Activated CD4-positive, alpha-beta T cell treated with anti-CD3 and anti-CD28 coated beads, Interleukin-2, amount 50 U/mL, for 1 hour (primary cell): ENCODE measurements at places on chromosomes 2 and 18.

DNA sequence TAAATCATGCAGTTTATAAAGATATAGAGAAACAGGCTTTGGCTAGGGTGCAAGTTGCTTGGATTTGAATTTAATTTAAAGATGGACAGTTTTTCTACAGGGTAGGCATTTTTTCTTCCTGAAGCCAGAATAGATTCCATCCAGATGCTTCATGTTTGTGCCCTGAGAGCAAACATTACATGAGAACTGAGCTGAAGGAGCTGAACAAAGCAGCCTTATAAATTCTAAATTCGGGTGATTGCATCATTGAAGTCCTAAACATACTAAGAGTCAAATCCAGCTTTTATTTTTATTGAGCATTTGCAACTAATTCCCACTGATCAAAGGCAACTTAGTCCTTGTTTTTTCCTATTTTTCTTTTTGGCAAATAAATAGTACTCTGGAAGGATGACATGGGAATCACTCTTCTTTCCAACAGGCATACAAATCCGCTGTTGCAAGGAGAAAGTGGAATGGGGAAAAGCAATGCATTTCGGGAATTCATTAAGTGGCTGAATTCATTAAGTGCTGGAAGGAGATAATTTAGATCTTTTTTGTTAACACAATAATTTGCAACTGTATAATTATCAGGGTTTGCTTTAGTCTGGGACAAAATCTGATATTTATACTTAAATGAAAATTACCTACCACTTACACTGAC lies 828.0 kb downstream of the SLC4A3 start:
- DNase-seq, result no peak

DNA sequence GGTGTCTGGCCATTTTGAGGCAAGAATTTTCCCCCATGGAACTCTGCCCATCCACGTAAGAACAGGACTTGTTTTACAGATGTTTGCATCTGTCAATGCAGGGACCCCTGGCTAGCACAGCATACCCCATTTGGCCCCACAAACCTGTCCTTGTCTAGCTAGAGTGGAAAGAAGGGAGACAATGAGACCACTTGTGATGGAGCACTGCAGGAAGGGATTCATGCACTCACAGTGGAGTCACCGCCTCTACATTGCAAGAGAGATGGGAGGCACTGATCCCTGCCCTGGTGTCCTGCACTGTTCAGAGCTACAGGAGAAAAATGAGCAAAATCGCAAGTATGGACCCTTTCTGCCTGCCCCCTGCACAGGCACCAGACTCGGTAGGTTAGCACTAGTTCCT lies 32.5 kb downstream of the NPAS2 start:
- no peak for DNase-seq

- DNase-seq, result no peak
Observed at GRCh38 chr2:237149425-237149824, 63.7 kb downstream of the COPS8 start.

DNA sequence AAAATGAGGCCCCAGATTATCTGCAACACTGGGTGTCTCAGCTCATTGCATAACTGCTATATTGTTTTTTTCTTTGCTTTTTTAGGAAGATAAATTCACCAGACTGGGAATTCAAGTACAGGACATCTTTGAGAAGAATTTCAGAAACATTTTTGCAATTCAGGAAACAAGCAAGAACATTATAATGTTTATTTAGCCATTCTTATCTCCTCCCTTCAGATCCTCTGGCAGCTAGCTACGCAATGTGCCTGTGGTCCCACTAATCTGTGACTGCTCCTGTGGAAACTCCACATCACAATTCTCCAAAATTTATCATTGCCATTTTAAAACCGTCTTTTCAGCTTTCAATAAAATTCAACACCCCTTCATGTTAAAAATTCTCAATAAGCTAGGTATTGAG lies 126.8 kb downstream of the SP100 start:
- DNase-seq, result no peak

GRCh38 chr18:23675236-23675635 lies 12.5 kb upstream of the ANKRD29 start:
- no peak for DNase-seq

GRCh38 chr2:229652796-229653195 lies 61.6 kb downstream of the DNER start:
- no peak for DNase-seq

GRCh38 chr2:200223205-200223784 lies 83.2 kb upstream of the SPATS2L start:
- DNase-seq, result no peak

GRCh38 chr18:7568426-7568825 lies 1.3 kb downstream of the PTPRM start:
- DNase-seq, result no peak

DNA sequence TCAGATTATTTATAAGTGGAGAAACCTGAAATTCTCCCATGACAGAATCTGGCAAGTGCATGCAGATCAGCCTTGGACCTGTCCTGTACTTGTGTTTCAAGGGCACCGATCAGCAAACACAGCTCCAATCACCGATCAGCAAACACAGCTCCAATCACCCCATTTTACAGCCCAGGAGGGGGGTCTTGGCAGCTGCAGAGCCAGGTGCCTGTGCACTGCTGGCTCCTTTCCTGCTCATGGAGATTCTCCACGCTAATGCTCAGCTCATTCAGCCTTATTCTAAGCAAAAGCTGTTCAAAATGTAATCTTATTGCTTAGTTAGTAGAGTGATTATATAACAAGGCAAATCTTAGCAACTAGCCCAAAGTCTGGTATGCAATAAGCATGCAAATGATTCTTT lies 623.1 kb upstream of the HS6ST1 start:
- no peak for DNase-seq

- DNase-seq, result no peak
Observed at GRCh38 chr2:139685090-139685983, 905.1 kb upstream of the NXPH2 start.

DNA sequence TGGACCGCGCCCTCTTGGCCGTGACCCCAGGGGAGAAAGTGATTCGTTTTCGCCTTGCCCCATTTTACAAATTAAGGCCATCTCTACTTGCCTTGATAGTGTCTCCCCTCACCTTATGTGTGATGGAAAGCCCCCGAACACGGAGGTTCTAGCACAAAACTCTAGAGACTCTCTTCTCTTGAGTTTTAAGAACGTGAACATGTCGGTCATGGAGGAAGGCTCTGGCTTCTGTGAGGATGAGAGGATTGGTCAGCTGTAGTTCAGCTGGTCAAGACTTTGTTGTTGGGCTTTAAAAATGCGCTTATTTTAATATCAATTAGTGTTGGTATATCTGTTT lies 828 bp downstream of the DYNC1I2 start:
- no peak for DNase-seq

DNA sequence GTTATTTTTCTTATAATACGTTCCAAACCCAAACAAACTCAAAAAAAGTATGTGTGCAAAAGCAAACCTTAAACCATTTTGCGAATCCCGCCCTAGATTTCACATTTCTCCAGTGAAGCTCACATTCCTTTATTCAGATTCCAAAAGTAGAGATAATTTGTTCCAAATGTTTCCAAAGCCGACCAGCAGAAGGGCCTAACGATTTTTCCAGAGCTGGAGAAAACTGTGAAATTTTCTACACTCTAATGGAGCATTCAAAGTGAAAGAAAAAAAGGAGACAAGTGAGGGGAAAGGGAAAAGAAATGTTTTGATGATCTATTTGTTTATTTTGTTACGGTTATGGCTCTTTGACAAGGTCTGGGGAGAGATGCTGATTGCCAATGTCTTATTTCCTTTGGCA lies 286.5 kb upstream of the SLC14A2 start:
- no peak for DNase-seq

- DNase-seq, result no peak
Observed at GRCh38 chr2:23654756-23655155, 269.8 kb downstream of the KLHL29 start.

DNA sequence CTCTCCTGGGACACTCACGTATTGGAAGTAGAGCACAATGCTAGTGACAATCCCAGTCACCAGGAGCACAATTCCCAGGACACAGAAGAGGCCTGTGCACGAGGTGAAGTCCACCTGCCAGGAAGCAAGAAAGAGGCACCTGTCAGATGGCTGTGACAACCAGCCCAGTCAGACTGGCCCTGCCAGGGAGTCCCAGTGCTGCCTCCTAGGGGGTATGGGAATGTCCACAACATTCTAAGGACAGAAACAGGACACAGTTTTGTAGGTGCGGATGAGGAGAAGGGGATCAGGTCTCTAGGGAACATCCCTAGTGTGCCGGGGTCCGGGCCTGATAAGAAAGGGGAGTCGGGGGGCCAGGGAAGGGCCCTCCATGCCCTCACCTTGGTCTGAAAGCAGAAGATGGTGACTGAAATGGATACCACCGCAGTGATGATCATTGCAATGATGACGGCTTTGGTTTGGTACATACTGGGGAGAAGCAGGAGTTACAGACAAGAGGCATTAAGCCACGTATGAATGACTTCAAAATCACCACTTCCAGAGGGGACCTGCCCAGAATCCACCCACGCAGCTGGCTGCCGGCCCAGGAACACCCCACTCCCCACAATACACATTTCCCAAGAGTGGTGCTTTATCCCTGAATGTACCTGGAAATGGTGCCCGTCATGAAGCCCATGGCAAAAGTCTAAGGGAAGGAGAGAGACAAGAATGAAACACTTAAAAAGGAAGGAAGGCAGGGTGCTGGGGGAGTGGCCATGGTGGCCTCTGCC lies 6.9 kb downstream of the PNKD start:
- no peak for DNase-seq

GRCh38 chr2:147939313-147939712 lies 81.2 kb downstream of the ORC4 start:
- no peak for DNase-seq

- no peak for DNase-seq
Observed at GRCh38 chr2:238790126-238790832, 57.6 kb upstream of the TWIST2 start.

- DNase-seq, result no peak
Observed at GRCh38 chr18:23986600-23987359, 27.8 kb upstream of the TTC39C start.

GRCh38 chr2:191929288-191929687 lies 82.4 kb upstream of the CAVIN2 start:
- no peak for DNase-seq

DNA sequence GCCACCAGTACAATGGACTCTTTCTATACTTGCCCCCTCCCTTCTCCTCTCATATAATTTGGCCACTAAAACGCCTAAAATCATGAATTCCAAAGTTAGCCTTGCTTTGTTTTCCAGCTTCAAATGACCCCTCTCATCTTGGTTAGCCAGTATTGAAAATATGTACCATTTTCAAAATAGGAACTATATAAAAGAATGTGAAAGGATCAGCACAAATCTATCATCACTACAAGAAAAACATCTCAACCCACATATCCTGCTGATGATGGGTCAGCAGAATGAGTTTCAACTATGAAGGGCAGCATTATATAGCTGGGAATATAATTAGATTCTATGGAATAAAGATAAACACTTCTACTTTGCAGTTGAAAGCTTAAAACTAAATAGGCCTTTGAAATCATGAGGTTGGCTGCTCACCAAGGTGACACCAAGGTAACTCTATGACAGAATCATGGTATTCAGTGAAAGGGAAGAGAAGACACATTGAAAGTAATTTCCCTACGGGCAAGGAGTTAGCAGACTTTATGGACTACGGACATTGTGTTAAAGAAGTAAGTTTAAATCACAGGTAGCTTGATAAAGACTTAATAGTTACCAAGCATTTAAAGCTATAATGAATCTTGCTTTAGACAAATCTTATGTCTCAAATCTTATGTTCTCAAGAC lies 873.0 kb downstream of the CPS1 start:
- no peak for DNase-seq

DNA sequence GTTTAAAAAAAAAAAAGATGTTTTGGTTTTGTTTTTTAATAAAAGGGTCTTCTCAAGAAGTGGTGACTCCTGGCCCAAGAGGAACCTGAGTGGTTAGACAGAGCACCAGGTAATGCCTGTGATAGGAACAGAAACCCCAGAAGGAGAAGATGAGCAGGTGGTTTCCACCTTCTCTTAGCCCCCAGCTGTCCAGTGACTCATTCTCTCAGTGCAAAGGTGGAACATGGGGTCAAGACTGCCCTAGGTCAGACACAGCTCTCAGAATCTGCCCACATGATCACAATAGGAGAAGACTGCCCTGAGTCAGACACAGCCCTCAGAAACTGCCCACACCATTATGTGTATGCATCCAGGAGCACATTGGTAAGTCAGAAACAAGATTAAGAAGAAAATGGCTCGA lies 61.8 kb downstream of the TBC1D8 start:
- DNase-seq, result no peak

- DNase-seq, result no peak
Observed at GRCh38 chr2:61014763-61015162, 2.8 kb upstream of the PEX13 start.

DNA sequence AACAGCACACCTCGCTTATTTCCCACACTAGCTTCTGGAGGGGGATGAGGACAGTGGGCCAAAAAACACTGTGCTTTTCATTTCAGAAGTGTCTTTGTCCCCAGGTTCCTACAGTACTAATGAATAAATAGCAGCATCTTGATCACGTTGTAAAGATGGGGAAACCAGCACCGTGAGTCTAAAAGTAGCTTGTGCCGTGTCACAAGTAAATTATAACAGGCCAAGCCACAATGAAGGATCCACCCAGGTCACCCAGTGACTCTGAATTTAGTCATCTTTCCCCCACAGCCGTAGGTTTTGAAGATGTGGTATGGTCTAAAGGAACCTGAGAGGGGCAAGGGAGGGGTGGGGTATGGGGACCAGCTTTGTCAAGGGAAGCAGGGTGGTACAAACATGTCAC lies 8.8 kb downstream of the FZD7 start:
- DNase-seq, result no peak

GRCh38 chr2:183490914-183491313 lies 366.7 kb downstream of the NUP35 start:
- DNase-seq, result no peak

GRCh38 chr18:59707306-59707705 lies 10.1 kb upstream of the CCBE1 start:
- DNase-seq, result no peak

- no peak for DNase-seq
Observed at GRCh38 chr2:185318271-185318724, 420.3 kb upstream of the FSIP2 start.

DNA sequence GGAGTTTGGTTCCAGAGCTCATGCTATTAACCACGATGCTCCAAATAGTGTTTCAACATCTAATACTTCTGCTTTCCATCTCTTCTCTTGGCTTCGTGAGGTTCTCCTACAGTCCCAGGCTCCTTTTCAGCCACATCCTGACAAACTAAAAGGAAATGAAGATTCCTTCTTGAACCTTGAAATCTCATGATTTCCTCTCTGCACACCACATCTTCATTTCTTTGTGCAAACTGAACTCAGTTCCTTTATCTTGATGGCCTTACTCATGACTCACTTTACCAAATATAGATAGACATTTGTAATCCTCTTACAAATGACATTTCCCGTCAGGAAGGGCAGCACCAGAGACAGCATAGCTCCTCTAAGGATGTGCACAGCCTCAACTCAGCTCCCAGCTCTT lies 50.0 kb upstream of the ITGA4 start:
- no peak for DNase-seq

GRCh38 chr2:119487434-119488244 lies 36.6 kb downstream of the SCTR start:
- DNase-seq, result no peak

GRCh38 chr2:104531122-104531521 lies 322.8 kb upstream of the POU3F3 start:
- no peak for DNase-seq
